ENCODE measurements at places on chromosomes 1 and 21.

DNA sequence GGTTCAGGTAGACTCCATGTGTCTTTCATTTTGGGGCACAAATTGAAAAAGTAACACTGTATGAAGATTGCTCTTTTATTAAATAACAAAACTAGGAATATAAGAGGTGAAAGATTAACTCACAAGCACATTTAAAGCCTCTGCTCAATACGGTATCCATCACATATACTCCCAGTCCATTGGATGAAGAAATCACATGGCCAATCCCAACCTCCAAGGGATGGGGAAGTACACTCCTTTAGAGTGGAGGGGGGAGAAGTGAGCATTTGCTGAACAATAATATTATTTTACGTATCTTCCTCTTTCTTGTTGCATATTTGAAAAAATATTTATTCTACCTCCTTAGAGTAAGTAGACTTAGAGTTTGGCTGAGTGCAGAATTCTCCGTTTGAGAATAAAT, 316.5 kb downstream of the LMX1A start:
- DNase-seq: no peak

GRCh38 chr1:117985973-117986372, 56.4 kb downstream of the WDR3 start:
- no peak for DNase-seq

GRCh38 chr1:219657186-219657585, 44.3 kb upstream of the ZC3H11B start:
- DNase-seq: no peak

- no peak for DNase-seq
Measured at GRCh38 chr21:41831453-41831831, 47.7 kb downstream of the PRDM15 start.

DNA sequence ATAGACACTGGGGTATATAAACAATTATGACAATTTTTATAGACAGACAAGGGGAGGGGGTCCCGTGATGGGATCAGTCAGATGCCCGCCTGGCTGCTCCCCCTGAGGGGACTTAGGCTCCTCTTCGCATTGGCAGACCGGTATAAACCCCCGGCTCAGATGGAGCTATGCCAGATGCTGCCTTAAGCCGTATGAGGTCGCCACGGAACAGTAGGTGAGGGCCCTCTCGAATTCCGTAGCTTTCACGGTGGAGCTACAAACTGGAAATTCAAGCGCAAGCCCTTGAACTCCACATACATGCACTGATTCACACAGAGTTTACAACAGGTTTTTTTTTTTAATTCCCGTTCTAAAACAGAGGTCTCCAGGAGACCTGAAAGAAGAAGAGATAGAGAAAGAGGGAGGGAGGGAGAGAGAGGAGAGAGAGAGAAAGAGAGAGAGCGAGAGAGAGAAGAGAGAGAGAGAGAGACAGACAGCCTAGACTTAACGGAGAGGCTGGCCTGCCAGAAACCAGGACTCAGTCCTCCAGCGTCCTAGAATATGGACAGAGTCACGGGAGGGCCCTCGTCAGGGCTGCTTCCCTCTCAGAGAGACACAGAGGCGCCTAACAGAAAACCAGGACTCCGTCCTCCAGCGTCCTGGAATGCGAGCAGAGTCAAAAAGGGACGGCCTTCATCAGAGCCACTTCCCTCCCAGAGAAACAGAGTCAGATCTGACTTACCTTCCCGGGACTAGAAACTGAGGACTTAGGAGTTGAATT, 24.4 kb upstream of the TMEM54 start:
- DNase-seq: no peak

DNA sequence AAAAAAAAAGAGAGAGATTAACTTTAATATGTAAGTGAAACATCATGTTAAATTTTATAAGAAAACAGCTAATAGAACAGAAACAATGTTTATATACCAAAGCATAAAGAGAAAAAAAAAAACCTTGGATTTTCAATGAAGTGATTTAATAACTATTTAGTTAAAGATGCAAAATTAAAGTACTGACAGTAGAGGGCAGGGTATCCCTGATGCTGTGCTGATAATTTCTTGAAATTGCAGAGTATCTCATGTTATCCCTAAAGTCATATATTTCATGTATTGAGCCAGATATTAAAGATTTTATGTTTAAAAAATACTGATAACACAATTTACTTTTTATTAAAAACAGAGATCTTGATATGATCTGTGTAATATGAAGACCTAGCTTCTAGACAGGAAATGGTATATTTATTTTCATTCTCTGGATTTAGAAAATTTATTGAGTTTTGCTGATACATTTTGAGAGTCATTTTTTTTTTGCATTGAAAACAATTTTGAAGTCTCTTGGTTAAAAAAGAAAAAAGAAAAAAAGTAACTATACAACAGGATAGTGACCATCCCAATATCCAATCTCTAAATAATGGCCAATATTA, 273.2 kb downstream of the USP25 start:
- DNase-seq: peak; percentile 10

DNA sequence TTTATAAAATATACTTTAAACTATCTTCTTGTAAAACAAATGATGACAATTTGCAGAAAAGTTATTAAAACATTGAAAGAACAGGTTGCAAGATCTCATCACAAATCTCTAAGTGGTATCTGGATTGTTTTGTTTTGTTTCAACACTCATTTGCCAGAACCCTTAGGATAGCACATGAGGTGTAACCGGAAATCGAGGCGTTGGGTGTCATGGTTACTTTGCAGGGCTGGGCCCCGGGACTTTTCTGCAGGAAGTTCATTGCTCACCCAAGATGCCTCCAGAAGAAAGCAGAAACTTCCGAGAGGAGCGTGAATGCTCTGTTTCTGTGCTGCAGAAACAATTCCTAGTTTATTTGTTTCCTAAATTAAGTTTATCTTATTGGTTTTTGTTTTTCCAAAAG, 2.5 kb downstream of the DISC1 start:
- no peak for DNase-seq

- DNase-seq: no peak
Measured at GRCh38 chr1:28756846-28757245, 20.1 kb downstream of the YTHDF2 start.

DNA sequence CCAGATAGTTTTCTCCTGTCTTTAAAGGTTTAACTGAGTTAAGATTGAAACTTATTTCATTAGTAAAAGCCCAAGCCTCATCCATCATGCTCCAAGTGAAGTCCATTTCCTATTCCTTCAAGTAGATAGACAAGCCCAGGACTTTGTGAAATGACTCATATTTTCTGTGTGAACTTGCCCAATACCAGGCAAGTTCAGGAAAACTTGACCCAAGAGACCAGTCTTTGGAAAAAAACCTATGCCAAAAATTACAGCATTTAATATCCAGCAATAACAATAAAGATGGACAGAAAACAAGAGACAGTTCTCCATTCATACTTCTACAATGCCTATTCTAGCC, 405 bp upstream of the RAB29 start:
- DNase-seq: peak; percentile 30

- no peak for DNase-seq
Measured at GRCh38 chr1:201310986-201311355, 27.7 kb downstream of the PKP1 start.

DNA sequence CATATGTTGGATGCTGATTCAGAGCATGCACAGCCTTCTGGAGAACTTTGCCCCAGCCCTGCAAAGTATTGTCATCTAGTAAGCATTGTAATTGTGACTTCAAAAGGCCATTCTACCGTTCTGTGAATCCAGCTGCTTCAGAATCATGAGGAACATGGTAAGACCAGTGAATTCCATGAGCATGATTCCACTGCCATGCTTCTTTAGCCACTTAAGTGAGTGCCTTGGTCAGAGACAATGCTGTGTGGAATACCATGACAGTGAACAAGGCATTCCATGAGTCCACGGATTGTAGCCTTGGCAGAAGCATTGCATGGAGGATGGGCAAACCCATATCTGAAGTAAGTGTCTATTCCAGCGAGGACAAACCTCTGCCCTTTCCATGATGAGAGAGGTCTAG, 123.7 kb downstream of the S1PR1 start:
- DNase-seq: no peak

GRCh38 chr1:29478879-29479278, 242.6 kb downstream of the PTPRU start:
- no peak for DNase-seq

GRCh38 chr1:68112835-68113243, 62.4 kb upstream of the DIRAS3 start:
- peak; percentile 43 for DNase-seq

GRCh38 chr1:36516372-36517010, 33.8 kb upstream of the CSF3R start:
- peak; percentile 75 for DNase-seq

DNA sequence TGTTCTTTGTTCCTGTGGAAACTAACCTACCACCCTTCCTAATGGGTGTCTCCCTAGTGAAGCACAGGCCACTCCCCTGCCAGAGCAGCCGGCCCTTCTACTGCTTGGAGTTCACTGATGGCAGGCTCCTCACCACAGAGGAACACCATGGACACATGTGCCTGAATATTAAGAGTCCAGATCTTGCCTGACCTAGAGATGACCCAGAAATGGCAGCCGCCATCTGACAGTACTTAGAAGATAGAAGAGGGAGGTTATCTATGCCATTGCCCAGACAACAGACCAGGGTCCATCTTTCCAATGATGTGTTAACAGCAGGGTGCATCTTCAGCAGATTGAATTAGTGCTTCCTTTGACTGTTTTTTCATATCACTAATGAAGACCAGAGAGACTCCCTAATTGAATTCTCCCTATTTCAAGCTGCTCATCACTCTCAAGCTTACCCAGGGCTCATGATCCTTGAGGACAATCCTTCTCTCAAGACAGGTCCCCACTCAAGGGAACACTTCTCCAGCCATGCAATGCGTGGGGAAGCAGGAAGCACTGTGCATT, 59.8 kb downstream of the PLEKHA6 start:
- DNase-seq: no peak

DNA sequence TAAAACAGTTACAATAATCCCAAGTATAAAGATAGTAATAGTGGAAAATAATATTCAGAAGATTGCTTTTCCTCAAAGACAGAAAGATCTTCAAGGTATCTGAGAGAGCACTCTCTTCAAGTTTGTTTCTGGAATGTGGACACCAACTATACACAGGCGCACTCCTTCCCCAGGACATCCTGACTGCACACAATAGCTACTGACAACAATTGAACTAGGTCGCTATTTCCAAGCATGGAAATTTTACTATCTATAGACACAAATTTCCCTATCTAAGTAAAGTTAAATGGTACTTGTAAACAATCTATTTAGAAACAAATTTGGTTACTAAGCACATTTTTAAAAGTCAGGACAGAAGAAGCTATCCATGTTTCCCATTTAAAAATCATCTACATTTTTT, 19.1 kb downstream of the ARHGAP29 start:
- DNase-seq: no peak
